ENCODE measurements at places on chromosomes 6 and 20. TPM values are rescaled to one million over a fixed set of nuclear protein-coding genes. Genes with fewer than 3 reads are reported as not detected.

Gene PHACTR1
- total RNA-seq, result 19.0 TPM

Gene ID4
- not detected for total RNA-seq

Gene ME1
- 0.14 TPM for total RNA-seq

Gene MACROD2
- 0.88 TPM for total RNA-seq

Gene CTCFL
- total RNA-seq, result not detected

Gene LRRC73
- 0.68 TPM for total RNA-seq

Gene TAP2
- total RNA-seq, result 221 TPM

Gene CFAP61
- total RNA-seq, result 1.3 TPM

Gene F13A1
- total RNA-seq, result 16.1 TPM

Gene PRSS16
- total RNA-seq, result not detected
